ENCODE measurements at places on chromosomes 3 and 15.

DNA sequence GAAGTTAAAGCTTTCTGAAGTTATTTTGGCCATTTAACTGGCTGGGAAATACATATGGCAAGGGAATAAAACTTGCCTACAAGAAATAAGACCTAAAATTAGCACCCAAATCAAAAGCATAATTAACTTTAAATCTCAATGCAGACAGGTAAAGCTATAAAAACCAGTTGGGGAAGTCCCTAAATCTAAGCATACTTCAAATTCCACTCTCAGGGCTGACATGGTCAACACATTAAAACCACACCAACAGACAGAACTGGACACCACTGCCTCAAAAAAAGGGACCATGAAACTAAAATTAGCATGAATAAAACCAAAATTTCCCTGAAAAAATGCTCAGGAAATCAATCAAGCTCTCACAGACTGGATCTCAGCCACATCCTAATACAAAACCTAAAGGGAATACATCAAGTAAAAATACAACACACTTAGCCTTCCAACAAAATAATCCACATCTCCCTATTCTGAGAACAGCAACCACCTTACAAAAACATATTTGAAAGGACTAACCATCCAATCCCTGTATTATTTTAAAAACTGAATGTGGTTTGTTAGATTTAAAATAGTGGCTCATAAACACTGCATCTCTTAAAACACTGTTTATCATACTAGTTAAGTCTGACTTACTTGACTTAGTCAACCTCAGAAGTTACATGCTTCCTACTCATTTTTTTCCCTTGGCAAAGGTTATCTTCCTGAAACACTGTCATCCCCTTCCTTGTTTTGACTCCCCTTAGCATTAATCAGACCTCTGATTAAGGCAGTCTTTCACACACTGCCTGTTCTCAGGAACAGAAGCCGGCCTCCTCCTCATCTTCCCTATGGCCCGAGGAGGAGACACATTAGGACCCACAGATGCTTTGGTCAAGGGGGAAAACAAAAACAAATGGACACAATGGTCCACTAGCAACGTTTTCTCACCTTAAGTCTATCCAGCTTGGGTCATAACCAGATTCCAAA is 8.3 kb downstream of the TRA2B start:
- no peak for DNase-seq

GRCh38 chr3:52404391-52404790 is 40.5 kb downstream of the SEMA3G start:
- no peak for DNase-seq

GRCh38 chr3:3309887-3310286 is 130.4 kb upstream of the CRBN start:
- no peak for DNase-seq

- no peak for DNase-seq
Measured at GRCh38 chr15:34019369-34019990, 19.5 kb downstream of the AVEN start.

DNA sequence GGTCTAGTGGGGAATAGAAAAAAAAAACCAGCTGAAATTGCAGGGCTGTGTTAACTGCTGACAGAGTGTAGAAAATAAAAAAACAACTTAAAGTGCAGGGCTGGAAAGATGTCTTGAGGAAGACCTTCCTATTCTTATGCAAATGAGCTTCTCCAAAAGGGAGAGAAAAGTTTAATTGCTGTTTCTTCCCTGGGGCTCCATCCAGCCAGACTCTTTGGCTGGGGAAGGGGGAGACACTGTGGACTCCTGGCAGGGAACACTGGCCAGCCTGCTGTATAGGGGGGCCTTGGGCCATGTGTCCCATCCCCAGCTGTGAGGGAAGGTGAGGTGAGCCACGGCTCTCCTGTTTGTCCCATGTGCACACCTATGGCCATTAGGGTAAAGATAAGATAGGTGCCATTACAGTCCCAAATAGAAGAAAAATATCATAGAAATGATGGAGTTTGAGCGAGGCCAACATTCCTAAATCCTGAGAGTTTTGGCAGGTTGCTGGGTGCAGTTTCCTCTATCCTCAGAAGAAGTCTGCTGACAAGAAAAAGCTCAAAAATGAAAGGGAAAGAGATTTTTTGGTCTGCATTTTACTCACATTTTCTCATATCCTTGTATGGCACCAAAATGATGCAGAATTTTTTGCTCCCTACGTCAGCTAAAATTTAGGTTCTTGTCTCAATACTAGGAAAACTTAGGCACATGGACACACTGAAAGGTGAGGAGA is 901.7 kb downstream of the PLOD2 start:
- DNase-seq: no peak

DNA sequence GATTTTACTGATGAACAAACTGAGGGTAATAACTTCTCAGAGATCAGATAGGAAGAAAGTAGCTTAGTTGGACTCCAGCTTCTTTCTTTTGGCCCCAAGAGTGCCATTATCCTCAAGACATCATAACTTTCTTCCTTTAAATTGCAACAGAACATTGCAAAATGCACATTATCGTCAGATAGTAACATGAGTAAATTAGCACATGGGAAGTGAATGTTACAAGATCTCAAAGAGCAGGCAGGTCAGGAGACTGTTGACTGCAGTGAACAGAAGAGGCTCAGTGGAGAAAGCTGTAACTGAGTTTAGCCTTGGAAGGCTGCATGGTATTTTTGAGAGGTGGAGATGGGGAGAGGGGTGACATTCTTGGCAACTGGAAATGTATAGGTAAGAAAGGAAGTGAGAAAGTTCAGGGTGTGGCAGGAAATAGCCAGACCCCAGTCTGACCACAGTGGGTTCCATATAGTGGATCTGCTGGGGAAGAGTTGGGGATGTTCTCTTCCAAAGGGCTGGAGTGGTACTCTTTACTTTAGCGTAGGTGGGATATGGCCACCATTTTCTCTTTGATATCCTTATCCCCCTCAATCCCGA is 307.7 kb downstream of the RPLP1 start:
- DNase-seq: peak; percentile 77

DNA sequence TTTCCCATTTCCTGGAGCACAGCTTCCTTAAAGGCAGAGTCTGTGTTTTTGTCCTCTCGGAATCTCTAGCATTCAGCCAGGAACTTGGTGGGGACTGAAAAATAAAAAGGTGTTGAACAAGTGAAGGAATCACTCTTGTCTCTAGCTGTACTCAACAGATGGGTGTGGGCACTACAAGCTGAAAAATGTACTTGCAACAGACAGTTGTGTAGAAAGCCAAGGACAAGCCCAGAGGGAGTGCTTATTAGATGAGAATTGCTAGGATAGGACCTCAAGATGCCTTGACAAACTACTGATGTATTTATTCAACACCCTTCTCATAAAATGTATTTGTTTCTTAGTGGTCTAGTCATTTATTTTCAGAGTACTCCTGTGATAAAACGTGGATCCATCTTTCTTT is 95.1 kb downstream of the CHCHD6 start:
- DNase-seq: no peak

- DNase-seq: no peak
Measured at GRCh38 chr3:38565339-38566214, 69.4 kb downstream of the EXOG start.

DNA sequence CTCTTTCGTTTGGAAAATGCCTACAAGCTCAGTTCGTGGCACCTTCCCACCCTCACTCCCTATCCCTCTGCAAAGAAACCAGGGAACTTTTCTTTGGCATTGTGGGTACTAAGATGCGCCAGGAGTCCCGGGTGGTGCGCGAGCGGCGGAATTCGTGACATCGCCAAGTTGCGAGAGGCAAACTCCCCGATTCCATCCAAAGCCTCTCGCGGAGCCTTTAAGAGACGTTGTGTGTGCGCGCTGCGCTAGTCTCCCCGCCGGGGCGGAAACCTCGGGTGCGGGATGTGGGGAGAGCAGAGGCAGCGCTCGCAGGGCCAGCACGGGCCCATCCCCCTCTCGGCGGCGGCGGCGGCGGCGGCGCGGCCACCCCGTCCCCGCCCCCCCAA is 443 bp upstream of the NR2F2 start:
- DNase-seq: no peak

- no peak for DNase-seq
Measured at GRCh38 chr3:144105542-144105941, 133.9 kb downstream of the DIPK2A start.

- no peak for DNase-seq
Measured at GRCh38 chr3:114450008-114450596, 156.3 kb downstream of the TIGIT start.

- DNase-seq: no peak
Measured at GRCh38 chr3:101253396-101253795, 67.0 kb downstream of the IMPG2 start.

DNA sequence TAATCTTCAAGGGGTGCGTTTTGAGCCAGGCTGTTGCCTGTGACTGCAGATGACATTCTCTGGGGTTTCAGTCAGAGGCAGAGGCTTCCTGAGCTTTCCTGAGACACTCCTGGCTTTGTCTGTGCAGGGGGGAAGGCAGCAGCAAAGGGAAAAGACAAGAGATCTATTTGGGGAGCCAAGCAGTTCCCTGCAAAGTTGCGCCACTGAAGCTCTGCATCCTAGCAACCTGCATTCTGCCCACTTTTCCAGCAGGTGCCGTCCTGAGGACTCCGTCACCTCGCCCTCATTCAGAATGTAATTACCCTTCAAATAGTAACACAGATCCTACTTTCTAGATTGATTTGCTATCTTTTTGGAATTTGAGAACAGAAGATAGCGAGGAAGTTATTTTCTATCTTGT is 1.9 kb upstream of the TMEM158 start:
- DNase-seq: no peak

- no peak for DNase-seq
Measured at GRCh38 chr3:189606774-189607173, 24.4 kb upstream of the TP63 start.

GRCh38 chr15:101359365-101359947 is 64.4 kb upstream of the SNRPA1 start:
- DNase-seq: no peak

DNA sequence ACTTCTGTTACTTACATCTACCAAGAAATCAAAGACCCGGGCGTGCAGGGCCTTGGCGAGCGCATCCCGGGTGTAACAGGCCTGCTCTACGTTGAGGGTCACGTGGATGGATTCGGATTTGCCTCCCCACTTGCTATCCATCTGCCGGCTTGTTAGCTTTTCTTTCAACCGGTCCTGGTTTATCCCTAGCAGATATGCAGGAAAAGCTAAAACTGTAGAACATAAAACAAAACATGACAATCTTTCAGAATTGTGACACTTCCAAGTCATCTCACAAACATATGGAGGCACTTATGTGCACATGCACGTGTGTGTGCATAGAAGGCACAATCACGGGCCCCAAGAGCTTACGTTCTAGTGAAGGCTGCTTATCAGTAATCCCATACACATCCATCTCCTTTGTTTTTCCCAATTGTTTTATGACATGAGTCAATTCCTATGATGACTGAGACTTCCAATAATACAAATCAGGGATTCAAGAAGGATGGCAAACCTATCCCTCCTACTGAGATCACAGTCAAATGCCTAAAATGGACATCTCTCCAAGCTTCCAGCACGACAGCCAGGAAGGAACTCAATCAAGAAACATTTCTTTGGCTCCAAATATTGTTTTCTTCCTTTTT is 11.3 kb downstream of the LDHAL6B start:
- DNase-seq: no peak

- no peak for DNase-seq
Measured at GRCh38 chr3:54713455-54713854, 214.4 kb downstream of the LRTM1 start.

DNA sequence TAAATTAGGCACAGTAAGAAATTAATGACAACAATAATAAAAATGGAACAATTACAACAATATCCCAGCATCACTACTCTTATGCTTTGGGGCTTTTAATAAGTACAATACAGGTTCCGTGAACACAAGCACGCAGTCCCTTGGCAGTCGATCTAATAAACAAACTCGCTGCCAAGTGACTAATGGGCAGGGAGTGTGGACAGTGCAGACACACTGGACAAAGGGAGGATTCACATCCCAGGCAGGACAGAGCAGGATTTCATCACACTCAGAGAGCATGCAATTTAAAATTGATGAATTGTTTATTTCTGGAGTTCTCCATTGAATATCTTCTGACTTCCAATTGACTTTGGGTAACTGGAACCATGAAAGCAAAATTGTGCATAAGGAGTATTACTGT is 524.1 kb upstream of the CFAP20DC start:
- no peak for DNase-seq

GRCh38 chr15:61634837-61635236 is 405.7 kb upstream of the RORA start:
- no peak for DNase-seq

DNA sequence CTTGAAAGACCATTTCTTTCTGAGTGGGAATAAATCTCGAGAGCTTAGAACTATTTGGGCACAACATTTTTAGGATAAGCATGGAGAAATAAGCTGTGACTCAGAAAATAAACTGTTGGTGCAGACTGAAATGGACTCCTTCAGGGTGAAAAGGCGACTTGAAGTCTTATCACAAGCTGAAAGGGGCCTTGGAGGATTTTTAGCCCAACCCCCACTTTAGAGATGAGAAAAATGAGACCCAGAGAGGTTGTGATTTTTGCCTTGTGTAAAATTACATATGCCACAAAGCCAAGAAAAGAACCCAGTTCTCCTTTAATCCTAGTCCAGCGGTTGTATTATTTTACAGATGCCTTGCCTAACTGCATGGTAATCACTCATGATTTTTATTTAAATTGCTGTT is 1.5 kb downstream of the ATP1B3 start:
- no peak for DNase-seq

DNA sequence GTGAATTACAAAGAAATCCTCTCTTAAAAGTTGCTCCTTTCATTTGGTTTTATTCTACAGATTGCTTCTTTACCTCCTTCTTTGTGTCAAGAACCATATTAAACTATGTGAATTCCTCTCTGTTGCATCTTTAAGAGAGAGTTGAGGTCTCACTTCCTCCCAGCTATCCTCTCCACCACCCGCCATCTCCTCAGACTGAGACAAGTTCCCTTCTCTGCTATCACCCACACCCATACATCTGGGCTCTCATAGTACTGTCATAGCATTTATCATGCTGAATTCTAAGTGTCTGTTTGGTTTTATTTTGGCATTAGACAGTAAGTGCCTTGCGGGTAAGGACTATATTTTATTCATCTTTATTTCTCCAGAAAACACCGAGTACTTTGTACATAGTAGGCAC is 54.2 kb downstream of the B3GALNT1 start:
- no peak for DNase-seq

- DNase-seq: no peak
Measured at GRCh38 chr15:68231102-68231818, 1.7 kb upstream of the CLN6 start.

DNA sequence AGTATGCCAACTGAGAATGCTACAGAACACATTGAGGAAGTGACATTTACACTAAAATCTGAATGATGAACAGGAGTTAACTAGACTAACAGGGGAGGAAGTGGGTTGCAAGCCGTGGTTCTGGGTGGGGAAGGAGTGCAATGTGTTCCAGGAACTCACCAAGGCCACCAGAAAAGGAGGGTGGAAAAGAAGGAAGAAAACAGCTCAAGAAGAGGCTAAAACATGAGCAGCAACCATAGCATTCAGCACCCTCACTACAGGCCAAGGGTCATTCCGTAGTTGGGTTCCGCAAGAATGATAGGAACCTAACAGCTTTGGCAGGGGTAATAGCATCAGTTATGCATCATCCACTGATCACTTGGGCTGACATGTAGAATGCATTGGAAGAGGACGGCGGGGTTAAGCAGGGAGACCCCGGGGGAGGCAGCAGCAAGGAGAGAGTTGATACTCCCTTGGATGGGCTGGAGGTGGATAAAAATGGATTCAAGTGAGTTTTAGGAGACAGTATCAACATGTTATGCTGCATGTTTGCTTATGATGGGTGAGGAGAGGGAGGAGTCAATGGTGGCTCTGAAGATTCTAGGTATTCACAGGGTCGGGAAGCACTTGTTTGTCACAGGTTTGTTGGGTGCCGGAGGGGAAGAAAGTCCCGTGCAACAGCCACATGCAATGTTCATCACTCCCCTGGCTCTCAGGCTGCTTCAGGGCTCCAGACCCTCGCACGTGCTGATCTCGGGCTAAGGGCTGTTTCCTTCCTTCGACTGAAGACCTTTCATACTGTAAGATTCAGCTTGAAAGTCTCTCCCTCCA is 53.2 kb downstream of the LIPC start:
- DNase-seq: peak; percentile 90

Data from GF-D8 (cell line).